ENCODE measurements at places on chromosomes 5 and 9. TPM values are rescaled to one million over a fixed set of nuclear protein-coding genes. Genes with fewer than 3 reads are reported as not detected.

DNA sequence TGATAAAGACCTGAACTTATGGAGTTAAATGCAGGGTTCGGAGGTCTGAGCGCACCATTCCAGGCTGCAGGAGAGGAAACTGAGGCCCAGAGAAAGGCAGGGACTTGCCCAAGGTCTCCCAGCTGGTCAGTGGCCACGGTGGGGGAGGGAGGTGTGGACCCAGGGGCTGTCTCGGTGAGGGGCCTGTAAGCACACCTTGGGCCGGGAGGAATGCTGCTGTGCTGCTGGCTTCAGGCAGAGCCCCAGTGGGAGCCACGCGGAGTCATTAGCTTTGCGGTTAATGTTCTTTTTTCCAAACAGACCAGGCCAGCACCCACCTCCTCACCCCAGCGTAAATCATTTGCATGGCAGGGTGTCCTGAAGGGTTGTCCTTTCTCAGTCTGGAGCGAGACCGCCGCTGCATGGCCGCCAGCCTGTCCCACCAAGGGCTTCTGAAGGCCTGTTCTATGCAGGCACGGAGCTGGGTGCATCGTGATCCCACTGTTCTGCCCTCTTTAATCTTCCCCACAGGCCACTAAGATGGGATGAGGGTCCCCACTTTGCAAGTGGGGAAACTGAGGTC, 35.9 kb downstream of the NEURL1B start:
- no peak for DNase-seq

DNA sequence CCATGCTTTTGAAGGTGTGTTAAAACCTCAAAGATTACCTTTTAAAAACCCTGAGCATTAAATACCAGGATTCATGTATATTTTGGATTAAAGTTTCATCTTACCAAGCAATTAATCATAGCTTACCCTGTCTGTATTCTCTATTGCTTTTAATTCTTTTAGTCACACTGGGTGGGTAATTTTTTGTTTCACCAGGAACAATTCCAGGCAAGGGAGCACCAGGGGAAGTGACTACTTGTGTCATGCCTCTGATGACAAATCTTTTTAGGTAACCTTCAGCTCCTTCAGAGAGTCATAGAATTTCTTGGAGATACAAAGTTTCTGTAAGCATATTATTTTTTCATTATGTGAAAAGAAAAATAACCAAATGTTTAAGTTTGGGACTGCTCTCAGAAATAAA, 33.4 kb upstream of the ANXA1 start:
- DNase-seq: peak; percentile 90

GRCh38 chr9:31983895-31984294, 400.5 kb upstream of the ACO1 start:
- DNase-seq: no peak

Gene KCTD16
- total RNA-seq: under 0.01 TPM

Gene KCNT1
- not detected for total RNA-seq

GRCh38 chr5:58849921-58850667, 267.2 kb downstream of the RAB3C start:
- DNase-seq: peak; percentile 44

DNA sequence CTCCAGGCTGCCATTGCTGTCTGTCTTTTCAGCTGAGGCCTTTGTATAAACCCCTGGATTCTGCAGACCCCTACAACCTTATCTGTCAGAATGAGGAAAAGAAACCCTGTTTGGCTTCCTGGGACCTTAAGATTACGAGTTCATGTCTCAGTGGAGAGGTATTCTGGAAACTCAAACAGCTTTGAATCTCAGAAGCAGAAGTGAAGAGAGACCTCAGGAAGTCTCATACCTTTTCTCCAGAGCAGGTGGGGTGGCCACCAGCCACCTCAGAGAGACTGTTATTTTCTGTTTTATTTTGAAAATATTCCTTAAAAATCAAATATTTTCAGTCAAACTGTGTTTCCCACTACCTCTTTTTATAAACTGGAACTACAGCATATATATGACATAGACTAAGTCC, 457.5 kb downstream of the TMEM232 start:
- no peak for DNase-seq

Gene PCDHB5
- total RNA-seq: 0.26 TPM

GRCh38 chr9:86636519-86636918, 282.3 kb upstream of the TUT7 start:
- no peak for DNase-seq

DNA sequence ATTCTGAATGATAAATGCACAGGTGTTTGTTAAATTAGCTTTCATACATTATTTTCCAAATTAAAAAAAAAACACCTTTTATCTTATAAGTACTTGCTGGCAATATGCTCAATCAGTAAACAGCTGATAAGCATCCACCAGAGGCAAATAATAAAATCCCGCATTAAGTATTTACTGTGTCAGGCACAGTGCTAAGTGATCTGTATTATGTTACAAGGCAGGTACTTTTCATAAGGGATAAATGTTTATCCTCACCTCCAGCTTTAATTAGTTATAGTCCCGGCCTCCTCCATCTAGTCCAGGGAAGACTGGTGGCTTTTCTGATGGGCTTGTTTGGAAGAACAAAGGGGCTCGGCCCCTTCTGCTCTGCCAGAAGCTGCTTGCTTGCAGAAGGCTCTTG, 40.1 kb downstream of the PFDN1 start:
- DNase-seq: no peak

- DNase-seq: peak; percentile 29
Observed at GRCh38 chr5:139561655-139562451, 714 bp downstream of the UBE2D2 start.

DNA sequence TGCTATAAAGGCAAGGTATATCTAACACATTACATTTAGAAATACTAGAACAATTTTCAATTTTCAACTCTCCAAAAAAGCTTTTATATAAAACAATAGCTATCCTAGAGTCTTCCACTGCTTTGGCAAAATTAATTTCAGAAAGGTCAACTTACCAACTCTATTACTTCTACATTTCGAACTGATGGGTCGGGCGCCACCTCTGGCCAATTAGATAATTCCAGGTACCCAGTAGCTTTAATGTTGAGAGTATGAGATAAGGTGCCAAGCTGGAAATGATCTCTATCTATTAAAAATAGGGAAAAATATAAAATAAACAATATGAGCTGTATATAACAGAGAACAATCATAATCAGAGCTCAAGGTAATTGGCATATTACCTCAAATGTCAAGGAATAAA, 166.6 kb downstream of the AP3B1 start:
- peak; percentile 5 for DNase-seq

- no peak for DNase-seq
Observed at GRCh38 chr5:95746722-95747679, 15.9 kb downstream of the RHOBTB3 start.

GRCh38 chr5:163569284-163569683, 63.9 kb downstream of the MAT2B start:
- DNase-seq: peak; percentile 12

Gene SLC25A51
- 99.2 TPM for total RNA-seq

DNA sequence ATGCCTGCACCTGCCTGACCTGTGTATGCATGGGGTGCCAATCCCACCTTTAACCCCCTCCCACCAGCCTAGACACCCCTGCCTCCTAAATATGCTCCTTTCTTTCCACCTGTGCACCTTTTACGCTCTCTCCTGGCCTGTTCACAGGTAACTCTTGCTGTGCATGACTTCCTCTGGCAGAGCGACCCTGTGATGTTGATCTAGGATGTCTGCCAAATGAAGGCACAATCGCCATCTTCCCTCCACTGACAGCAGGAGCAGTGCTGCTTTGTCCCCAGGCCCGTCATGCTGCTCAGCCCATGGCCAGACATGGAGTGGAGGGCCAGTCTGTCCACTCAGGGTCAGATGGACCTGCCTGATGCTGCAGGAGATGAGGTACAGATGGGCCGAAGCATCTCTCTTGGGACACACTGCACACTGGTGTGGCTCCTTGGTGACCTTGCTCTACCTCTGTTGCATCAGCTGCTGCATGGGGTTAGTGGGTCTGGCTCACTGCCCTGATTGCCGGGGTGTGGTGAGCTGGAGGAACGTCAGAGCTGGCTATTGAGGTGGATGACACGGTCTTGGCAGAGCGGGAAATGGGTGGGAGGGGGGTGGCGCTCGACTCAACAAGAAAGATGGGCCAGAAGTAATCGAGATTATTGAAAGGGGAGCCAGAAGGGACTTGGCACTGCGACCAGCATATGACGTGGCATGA, 101.7 kb upstream of the PITX1 start:
- DNase-seq: peak; percentile 83

- DNase-seq: no peak
Observed at GRCh38 chr5:166349046-166349445, 1942.4 kb upstream of the WWC1 start.

Gene SYK
- 29.7 TPM for total RNA-seq

- DNase-seq: peak; percentile 49
Observed at GRCh38 chr5:33114361-33114760, 326.4 kb upstream of the TARS1 start.

DNA sequence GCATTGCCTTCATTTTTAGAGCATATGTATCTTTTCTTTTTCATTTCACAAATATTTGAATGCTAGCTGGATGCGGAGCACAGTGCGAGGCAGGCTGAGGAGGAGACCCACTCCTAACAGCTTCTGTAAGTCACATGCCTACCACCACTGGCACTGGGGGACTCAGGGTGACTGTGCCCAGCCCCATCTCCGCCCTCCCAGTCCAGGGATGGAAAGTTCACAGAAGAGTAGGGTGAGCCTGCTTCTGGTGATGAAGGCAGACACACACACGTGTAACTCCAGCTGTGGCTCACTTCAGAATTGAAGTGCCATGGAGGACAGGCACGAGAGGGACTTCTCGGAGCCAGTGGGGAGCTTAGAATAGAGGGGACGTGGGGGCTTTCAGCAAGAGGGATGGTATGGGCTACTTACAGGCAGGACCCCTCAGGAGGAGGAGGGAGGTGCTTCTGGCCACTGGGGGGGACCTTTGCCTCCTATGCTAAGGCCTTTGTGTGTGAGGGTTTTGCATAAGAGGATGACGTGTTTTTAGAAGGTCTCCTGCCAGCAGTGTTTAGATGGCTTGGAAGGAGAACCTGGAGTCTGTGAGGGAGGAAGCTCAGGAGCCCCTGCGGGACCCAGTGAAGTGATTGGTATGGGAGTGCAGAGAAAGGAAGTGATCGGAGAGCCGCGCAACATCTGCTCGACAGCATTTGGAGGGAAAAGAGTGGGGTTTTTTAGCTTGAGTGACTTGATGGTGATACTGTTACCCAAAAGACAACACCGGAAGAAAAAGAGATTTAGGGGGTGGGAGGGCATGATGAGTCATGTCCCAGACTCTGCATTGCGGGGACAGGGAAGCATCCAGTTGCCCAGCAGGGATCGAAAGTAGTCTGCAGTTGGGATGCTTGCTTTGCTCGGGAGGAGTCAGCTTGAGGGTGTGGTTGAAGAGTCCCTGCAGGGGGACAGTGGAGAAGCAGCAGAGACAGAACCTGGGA, 163.5 kb upstream of the OTULINL start:
- DNase-seq: no peak

DNA sequence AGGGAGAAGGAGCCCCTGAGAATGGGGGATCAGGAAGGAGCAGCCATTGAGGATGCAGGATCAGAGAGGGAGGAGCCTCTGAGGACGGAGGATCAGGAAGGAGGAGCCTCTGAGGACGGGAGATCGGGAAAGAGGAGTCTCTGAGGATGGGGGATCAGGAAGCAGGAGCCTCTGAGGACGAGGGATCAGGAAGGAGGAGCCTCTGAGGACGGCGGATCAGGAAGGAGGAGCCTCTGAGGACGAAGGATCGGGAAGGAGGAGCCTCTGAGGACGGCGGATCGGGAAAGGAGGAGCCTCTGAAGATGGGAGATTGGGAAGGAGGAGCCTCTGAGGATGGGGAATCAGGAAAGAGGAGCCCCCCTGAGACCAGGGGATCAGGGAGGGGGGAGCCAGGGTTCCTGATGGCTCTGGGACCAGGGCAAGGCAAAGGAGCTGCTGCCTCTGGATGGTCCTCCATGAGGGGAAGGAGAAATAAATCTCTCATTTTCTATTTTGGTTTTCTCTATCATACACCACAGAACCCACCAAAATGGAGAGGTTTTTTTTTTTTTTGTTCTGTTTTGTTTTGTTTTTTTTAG, 22.6 kb upstream of the SARDH start:
- DNase-seq: no peak

Gene GRM6
- total RNA-seq: not detected

Gene OBP2B
- not detected for total RNA-seq

GRCh38 chr9:31597977-31598376, 786.5 kb upstream of the ACO1 start:
- DNase-seq: peak; percentile 96

DNA sequence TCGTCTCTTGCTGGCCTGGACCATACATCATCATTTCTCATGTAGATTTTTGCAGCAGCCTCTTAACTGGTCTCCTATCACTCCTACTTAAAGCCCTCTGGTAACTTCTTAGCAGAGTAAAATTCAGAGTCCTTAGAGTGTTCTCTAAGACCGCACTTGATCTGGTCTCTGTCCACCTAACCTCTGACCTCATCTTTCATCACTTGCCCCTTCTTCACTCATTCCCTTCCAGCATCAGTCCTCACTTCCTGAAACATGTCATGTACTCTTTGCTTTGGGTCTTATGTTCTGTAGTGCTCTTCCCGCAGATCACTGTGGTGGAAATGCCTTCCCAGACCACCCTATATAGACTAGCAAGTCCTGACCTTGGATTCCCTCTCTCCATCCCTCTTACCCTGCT, 9.8 kb downstream of the LARP1 start:
- no peak for DNase-seq

DNA sequence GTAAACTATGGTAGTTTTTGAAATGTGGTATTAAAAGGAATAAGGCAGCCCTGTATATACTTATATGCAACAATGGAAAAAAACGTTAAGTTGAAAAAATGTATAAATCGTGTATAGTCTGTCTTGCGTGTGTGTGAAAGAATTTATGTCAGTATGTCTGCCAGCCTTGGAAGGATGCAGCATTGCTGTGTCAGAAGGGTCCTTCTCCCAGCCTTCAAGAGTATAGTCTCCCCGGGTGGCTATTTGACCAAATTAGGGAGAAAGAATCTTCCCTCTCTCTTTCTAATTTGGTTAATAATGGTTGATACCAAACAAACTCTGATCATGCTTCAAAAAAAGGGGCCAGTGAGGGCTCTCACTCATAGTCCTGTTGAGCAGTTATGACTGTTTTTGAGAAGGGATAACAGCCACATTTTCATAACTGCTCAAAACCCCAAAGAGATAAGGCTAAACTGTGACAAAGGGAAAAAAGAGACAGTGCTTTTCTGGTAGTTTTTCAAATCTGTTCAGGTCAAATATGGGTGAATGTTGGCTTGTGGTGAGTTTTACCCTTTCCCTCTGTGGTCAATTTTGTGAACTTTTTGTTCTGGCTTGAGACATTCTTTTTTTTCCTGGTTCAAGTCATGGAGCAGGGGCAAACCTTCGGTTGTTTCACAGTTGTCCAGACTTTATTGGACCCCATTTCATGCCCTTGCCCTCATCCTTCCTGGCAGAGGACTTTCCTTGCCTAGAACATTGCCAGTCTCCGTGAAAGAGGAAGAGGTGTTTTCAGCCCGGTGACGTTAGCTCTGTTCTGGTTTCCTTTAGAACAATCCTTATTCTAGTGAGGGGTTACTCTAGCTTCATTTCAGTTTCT, 21.0 kb downstream of the SNX30 start:
- DNase-seq: no peak

Measured in bronchial epithelial cell (primary cell).